Neural crest cell (in vitro differentiated cells): ENCODE measurements at places on chromosomes 3 and 15. TPM values are rescaled to one million over a fixed set of nuclear protein-coding genes. Genes with fewer than 3 reads are reported as not detected.

- no peak for DNase-seq
Observed at GRCh38 chr3:44252332-44252959, 10.8 kb downstream of the TOPAZ1 start.

DNA sequence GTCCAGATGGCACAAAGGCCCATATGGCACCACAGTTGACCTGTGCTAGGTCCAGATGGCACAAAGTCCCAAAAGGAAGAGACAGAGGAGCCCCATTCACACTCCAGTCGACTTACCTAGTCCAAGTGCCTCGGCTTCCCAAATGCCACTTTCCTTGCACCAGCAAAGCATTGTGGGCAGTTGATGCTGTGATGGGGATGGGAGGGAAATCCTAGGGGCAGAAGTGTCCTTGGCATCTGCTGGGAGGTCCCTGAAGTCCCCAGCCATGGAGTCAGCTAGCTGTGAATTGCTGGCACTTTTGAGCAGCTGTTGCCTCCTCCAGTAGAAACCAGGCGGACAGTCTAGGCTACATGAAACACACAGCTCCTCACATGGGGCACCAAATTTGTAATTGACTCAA, 60.3 kb upstream of the SIAH2 start:
- no peak for DNase-seq

DNA sequence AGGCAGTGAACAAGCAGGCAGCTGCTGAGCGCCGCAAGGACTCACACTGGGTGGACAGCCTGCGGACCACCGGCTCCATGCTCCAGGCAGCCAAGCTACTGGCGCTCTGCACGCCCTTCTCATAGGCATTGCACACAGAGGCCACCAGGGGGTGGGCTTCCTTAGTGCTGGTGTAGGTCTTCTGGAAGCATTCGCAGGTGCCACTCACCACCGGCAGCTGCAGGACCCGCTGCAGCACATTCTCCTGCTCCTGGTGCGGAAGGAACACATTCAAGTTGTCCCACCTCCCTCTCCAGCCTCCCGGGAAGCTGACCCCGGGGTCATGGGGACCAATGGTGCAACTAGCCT, 6.0 kb downstream of the PLIN1 start:
- DNase-seq, result peak; percentile 44

GRCh38 chr15:59536553-59536952, 75.0 kb upstream of the GCNT3 start:
- DNase-seq, result no peak

- DNase-seq, result no peak
Observed at GRCh38 chr15:88900309-88900981, 5.1 kb upstream of the HAPLN3 start.

DNA sequence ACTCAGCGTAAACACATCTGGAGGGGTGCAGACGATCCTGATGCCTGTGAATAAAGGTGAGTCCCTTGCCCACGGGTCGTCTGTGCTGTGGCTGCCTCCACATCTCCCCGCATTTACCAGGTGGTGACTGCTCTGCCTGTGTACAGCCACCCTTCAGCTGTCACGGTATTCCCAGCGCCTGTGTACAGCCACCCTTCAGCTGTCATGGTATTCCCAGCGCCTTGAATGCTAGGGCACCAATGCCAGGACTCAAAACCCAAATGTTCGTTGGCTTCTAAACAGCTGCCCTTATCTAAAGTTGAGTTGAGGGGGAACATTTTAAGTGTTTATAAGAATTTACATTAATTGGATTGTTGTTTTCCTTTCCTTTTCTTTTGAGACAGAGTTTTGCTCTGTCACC, 27.4 kb downstream of the MAP6D1 start:
- no peak for DNase-seq

DNA sequence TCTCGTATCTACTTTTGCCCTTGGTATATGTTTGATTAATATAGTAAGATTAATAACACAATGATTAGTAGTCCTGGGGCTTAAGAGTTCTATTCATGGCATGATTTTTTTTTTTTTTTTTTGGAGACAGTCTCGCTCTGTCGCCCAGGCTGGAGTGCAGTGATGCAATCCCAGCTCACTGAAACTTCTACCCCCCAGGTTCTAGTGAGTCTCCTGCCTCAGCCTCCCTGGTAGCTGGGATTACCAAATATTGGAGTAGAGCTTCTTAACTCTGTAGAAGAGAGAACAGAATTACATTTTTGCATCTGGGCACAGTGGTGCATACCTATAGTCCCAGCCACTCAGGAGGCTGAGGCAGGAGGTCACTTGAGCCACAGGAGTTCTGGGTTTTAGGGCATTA, 58.9 kb downstream of the RAB7A start:
- DNase-seq, result no peak

DNA sequence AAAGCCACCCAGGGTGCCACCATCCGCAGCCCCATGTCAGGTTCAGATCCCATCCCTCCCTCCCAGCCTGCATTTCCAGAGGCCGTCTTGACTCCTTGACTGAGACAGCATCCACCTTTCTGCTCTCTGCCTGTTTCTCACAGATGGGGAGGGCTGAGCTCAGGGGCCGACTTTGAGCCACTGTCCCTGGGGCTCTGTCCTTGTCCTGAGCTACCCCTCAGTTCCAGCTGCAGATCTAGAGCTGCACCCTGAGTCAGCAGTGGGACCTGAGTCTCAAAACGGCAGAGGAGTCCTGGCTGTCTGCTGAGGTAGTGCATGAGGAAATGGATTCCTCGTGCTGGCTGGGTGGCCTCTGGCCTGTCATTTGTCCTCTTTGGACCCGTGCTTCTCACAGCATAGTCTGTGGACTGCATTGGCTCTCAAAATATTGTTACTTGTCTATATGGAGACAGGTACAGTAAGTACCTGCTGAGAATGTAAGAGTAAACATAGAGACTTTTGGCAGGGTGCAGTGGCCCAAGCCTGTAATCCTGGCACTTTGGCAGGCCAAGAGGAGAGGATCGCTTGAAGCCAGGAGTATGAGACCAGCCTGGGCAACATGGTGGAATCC, 22.3 kb downstream of the RPLP1 start:
- DNase-seq, result no peak

GRCh38 chr3:110955301-110955880, 116.2 kb upstream of the NECTIN3 start:
- no peak for DNase-seq

DNA sequence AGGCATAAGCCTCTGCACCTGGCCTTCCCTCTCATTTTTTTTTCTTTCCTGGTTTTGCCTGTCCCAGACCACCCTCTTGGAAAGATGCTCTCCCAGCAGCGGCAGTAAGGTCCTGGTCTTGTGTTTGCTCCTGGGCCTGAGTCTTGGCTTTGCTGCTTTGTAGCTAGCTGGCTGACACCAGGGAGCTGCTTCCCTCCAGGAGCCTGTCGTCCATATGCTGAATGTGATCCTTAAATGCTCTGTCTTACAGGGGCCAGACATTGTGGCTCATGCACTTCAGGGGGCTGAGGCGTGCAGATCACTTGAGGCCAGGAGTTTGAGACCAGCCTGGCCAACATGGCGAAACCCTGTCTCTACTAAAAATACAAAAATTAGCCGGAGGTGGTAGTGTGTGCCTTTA, 17.2 kb downstream of the FLNB start:
- no peak for DNase-seq

- DNase-seq, result no peak
Observed at GRCh38 chr3:177596816-177597271, 399.6 kb upstream of the TBL1XR1 start.

DNA sequence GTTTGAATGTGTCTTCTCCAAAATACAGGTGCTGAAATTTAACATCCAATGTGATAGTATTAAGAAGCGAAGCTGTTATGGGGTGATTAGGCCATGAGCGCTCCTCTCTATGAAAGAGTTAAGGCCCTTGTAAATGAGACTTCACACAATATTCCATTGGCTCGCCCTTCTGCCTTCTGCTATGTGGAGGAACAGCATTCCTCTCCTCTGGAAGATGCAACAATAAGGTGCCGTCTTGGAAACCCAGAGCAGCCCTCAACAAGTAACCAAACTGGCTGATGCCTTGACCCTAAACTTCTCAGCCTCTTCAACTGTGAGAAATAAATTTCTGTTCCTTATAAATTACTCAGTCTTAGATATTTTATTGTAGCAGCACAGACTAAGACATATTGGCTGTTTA, 874.6 kb downstream of the ROBO1 start:
- no peak for DNase-seq

- DNase-seq, result no peak
Observed at GRCh38 chr15:49530092-49530491, 90.5 kb downstream of the FAM227B start.

DNA sequence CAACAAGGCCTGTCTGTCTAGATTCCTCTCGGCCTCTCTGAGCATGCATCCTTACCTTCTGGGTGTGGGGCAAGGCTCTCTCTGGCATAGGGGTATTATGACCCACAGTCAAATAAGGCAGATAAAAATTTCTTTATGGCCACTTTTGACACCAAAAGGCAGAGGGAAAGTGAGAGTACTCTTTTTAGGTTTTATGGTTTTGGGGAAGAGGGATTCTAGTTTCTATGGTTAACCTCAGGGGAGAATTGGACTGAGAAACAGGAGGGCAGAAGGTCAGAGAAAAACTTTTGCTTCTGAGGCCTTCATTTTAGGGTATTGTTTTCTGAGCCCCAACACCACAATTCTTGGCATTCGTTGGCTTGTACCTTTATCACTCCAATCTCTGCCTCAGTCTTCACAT, 70.0 kb upstream of the CCDC54 start:
- no peak for DNase-seq

GRCh38 chr3:141067206-141067974, 16.2 kb downstream of the SPSB4 start:
- DNase-seq, result no peak

GRCh38 chr3:5045961-5046360, 66.7 kb downstream of the BHLHE40 start:
- no peak for DNase-seq

DNA sequence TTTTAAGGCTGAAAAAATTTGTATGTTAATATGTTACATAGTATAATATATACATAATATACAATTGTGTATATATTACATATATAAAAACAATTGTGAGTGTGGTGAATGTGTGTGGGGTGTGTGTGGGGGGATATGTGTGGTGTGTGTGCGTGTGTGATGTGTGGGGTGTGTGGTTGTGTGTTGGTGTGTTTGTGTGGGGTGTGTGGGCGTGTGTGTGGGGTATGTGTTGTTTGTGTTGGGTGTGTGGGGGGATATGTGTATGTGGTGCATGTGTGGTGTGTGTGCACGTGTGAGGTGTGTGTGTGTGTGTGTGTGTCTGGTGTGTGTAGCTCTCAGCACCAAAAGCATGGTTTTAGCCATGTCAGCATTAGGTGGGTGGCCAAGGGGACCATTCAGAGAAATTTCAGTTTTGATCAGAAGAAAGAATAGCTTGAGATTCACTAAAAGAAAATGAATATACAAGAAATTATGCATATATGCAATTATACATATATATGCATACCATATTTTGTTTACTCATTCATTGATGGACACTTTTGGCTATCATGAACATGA, 118.9 kb downstream of the ALDH1A2 start:
- no peak for DNase-seq

DNA sequence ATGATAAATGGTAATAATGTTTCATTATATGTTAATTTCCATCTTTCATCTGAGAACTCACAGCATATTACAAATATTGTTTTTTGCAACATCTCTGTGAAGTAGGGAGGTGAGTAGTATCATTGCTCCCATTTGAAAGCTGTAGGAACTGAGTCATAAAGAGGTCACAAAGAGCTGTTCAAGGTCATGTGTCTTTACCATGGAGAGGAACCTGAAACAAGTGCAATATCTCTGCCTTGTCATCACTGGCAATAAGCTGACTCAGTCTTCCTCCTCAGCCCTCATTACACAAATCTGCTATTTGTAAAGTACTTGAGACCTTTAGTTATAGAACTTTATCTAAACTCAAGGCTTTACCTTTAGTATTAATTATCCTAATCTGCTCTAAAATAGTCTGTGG, 4.4 kb upstream of the ATP13A4 start:
- DNase-seq, result no peak

DNA sequence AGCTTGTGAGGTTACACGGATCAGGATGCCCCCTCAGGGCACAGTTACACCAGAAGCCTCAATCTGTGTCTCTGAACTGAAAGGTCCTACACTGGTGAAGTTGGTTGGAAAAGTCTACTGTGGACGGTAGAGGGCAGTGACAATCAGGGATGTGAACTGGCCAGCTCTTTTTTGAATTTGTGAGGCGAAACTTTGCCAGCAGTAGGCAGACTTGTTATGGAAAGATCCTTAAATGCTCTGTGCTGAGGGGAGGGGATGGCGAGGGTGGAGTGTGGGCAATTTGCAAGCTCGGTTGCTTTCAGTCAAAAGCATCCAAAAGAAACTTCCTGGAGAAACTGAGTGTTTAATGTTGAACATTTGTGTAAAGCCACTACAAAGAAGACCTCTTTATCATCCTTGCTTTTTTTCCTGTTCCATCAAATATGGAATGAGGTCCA, 127.4 kb upstream of the ABHD17C start:
- peak; percentile 49 for DNase-seq

DNA sequence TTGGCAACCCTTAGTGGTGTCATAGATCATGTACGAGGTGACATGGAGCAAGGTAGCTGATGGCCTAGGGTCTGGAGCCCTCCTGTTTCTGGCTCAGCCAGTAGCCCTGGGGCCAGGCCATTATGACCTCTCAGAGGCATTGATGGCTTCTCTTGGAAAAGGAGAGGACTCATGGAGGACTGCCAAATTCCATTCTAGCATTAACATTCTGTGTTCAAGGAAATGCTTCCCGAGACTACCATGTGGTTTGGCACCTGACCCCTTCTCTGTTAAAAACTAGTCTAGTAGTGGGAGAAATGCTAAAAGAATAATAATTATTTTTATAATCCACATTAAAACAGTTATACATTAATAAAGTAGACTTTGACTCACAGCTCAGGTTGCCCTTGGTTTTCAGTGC, 40.2 kb upstream of the ADAMTSL3 start:
- DNase-seq, result no peak

DNA sequence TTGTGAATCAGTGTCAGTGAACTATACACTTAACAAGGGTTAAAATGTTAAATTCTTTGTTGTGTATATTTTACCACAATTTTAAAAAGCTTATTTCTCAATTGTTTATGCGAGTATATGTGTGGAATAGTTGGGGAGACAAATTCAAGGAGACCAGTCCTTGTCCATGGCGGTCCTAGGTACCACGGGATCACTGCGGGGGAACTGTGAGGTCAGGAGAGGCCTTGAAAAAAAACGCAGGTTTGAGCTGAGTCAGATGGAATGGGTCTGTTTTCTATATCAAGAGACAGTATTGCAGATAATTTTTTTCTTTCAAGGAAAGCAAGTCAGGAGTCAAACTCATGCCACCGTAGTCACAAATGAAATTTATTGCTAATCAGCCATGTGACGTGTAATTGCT, 18.5 kb downstream of the IGF1R start:
- DNase-seq, result no peak

- no peak for DNase-seq
Observed at GRCh38 chr3:164007765-164008164, 1070.5 kb downstream of the SI start.

- no peak for DNase-seq
Observed at GRCh38 chr3:195758721-195759353, 38.1 kb downstream of the MUC20 start.

- DNase-seq, result peak; percentile 3
Observed at GRCh38 chr3:146189519-146190173, 28.7 kb upstream of the PLOD2 start.

The PLIN1 gene
- total RNA-seq, result 0.56 and 0.73 TPM in 2 replicates

The TRPM1 gene
- total RNA-seq, result not detected in 2 replicates

The ILDR1 gene
- not detected in 2 replicates for total RNA-seq

The DLL4 gene
- 1.7 and 2.0 TPM in 2 replicates for total RNA-seq

The VGLL3 gene
- total RNA-seq, result 3.2 and 6.1 TPM in 2 replicates

The TIMP4 gene
- 0.75 and 1.1 TPM in 2 replicates for total RNA-seq

The SEMA3G gene
- 4.1 and 5.2 TPM in 2 replicates for total RNA-seq

The RYR3 gene
- 1.5 and 2.2 TPM in 2 replicates for total RNA-seq
